ENCODE measurements at places on chromosomes 5 and 9. TPM values are rescaled to one million over a fixed set of nuclear protein-coding genes. Genes with fewer than 3 reads are reported as not detected.

CER1 gene
- not detected for total RNA-seq

SOX30 gene
- not detected for total RNA-seq

GCNT4 gene
- 0.05 TPM for total RNA-seq

FBP2 gene
- total RNA-seq: not detected

DNA sequence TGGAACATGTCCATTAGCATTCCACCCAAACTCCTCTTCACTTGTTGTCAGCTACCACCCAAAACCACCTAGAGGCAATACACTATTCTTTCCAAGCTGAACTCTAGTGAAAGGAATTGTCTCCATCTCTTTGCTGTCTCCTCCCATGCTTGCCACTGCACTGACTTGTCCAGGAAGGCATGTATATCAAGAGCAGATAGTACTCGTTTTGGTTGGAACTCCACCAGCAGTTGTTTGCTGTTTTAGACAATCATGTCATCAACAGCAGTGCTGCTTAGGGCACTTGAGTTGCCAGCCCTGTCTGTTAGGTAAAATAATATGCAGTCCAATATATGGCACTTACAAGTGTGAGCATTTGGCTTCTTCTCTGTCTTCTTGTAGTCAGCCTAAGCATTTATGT, 80.0 kb upstream of the SAP30L start:
- no peaks in the 10 kb centered on the region for H3K36me3 ChIP-seq
- H3K27ac ChIP-seq: no peak overlapping the region
- no peaks in the 10 kb centered on the region for H3K27me3 ChIP-seq
- DNase-seq: no peak
- no peak overlapping the region for H3K4me3 ChIP-seq
- H3K4me1 ChIP-seq: peaks cover 43% of the 10 kb centered on the region

- no peaks in the 10 kb centered on the region for H3K27me3 ChIP-seq
- no peak for DNase-seq
- H3K4me1 ChIP-seq: no peaks in the 10 kb centered on the region
- no peak overlapping the region for H3K4me3 ChIP-seq
- H3K27ac ChIP-seq: no peak overlapping the region
Observed at GRCh38 chr5:95852567-95852966, 30.0 kb upstream of the GLRX start.

GRCh38 chr5:32222723-32223470, 48.8 kb upstream of the GOLPH3 start:
- no peak overlapping the region for H3K4me3 ChIP-seq
- no peaks in the 10 kb centered on the region for H3K27me3 ChIP-seq
- H3K27ac ChIP-seq: no peak overlapping the region
- DNase-seq: no peak
- no peaks in the 10 kb centered on the region for H3K4me1 ChIP-seq
- no peaks in the 10 kb centered on the region for H3K36me3 ChIP-seq

- 0 out of 2 replicates have a peak, but pooled peaks cover under 1% of the 10 kb centered on the region for H3K4me1 ChIP-seq
- no peaks in the 10 kb centered on the region for H3K27me3 ChIP-seq
- DNase-seq: no peak
- H3K4me3 ChIP-seq: no peak overlapping the region
- no peak overlapping the region for H3K27ac ChIP-seq
Observed at GRCh38 chr5:111993242-111993641, 236.2 kb upstream of the NREP start.

Data from SJCRH30 (cell line).